Activated T-cell treated with anti-CD3 and anti-CD28 coated beads, Interleukin-2, amount 50 U/mL, for 4 hours (primary cell): ENCODE measurements at places on chromosomes 16 and 17. TPM values are rescaled to one million over a fixed set of nuclear protein-coding genes. Genes with fewer than 3 reads are reported as not detected.
A peak's percentile ranks its signal among the peaks of the same experiment; 100 is the strongest.

The POLR3K gene
- total RNA-seq, result 87.9 TPM

- DNase-seq, result no peak
Observed at GRCh38 chr16:69133373-69133954, 1.0 kb downstream of the UTP4 start.

The PPP1R9B gene
- 82.2 TPM for total RNA-seq

- no peak for DNase-seq
Observed at GRCh38 chr16:65409510-65409909, 287.6 kb upstream of the CDH11 start.

The MYH2 gene
- not detected for total RNA-seq

DNA sequence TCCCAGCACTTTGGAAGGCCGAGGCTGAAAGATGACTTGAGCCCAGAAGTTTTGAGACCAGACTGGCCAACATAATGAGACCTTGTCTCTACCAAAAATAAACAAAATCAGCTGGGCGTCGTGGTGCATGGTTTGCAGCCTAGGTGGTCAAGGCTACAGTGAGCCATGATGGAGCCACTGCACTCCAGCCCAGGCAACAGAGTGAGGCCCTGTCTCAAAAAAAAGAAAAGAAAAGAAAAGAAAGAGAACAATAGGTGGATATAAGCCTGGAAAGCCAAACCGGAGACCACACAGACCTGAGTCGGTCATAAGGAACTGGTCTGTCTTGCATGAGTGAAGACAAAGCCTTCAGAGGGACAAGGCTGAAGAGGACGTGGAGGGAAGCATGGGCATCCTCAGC is 14.4 kb downstream of the ATP6V0D1 start:
- DNase-seq, result no peak

The APOBR gene
- total RNA-seq, result 2.7 TPM

The ABCA6 gene
- 0.24 TPM for total RNA-seq

The ICAM2 gene
- 67.0 TPM for total RNA-seq

The EIF3CL gene
- total RNA-seq, result 148 TPM

DNA sequence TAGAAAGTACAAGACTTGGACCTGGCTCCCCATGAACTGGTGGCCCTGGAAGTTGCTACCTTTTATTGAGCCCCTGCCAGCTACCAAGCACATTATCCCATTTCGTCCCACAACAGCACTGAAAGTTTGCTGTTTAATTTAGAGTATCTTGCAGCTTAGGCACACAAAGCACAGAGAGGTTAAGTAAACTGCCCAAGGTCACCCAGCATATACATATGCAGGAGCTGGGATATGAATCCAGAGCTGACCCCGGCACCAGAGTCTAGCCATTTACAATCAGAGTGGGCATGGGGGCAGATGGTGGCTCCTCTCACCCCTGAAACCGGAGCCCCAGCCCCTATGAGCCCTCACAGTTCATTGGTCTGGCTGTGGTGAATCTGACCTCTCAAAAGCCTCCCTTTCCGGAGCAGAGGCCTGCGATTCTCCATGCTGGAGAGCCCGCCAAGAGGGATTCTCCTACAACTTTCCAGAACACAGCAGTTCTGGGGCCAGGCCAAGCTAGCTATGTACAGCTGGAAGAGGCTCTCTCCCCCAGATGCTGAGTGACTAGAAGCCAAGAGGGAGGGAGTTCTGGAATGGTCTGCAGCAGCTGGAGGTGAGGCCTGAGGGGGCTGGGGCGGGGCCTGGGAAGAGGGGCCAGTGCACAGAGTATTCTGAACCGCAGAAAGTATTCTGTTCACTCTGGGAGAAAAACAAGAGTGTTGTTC is 58.3 kb downstream of the SREBF1 start:
- no peak for DNase-seq

GRCh38 chr17:80998748-80999535 is 7.3 kb downstream of the CHMP6 start:
- no peak for DNase-seq

- no peak for DNase-seq
Observed at GRCh38 chr16:75392906-75393305, 40.4 kb downstream of the CFDP1 start.

DNA sequence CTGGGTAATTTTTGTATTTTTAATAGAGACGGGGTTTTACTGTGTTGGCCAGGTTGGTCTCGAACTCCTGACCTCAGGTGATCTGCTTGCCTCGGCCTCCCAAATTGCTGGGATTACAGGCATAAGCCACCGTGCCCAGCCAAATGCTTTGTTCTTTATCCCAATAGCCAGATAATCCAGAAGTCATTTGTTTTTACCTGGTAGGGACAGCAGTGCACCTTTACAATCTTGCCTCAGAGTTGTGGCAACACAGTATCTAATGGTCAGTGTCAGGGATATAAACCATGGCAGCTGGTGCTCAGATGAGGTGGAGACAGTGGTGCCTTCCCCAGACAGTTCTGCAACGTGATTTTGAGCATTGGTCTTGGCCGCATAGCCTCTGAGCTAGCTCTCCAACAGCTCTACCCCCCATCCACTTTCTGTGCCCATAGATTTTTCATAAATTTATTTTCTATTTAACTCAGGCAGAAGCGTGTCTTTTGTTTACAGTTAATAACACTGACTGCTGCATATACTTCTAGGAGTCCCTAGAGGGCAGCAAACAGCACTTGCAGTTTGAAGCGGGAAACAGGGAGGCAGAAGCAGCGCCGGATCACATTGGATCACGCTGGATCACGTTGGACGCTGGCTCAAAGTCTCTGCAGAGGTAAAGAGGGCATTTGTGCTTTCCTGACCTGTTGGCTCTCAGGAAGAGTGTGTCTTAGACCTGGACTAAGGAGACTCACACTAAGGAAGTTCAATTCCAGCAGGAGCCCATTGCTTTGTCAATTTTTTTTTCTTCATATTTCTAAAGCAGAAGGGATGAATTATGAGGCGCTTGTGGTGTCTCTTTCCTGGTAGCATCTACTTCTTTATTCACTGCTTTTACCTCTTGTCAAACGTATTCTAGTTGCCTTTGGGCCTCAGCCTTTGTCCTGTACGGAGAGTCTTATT is 5.1 kb upstream of the GGT6 start:
- no peak for DNase-seq

The RAB34 gene
- total RNA-seq, result 14.1 TPM

DNA sequence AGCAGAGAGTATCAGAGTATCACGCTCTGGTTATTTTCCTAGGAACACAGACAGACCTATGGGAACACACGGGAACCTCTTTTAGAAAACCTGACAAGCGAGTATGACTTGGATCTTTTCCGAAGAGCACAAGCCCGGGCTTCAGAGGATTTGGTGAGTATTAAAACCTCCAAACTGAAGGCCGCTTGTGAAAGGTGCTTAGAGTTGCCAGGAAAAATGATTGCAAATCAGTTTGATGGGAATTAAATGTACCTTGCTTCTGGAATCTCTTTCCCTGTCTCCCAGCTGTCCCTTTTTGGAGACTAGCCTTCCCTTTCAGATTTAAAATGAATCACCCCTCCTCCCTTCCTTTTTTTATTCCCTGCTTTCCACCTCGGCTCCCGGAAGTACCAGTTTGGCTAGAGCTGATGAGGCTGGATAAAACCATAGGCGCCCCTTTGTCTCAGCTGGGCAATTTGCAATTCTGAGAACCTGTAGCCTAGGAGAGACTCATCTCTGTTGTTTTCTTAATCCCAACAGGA is 27.3 kb downstream of the KAT7 start:
- DNase-seq, result no peak

The STX1B gene
- 0.25 TPM for total RNA-seq

GRCh38 chr16:180681-181564 is 664 bp downstream of the HBQ1 start:
- DNase-seq, result peak; percentile 24

- DNase-seq, result peak; percentile 42
Observed at GRCh38 chr16:1105888-1106620, 10.0 kb upstream of the C1QTNF8 start.

- DNase-seq, result no peak
Observed at GRCh38 chr17:21031756-21032396, 10.9 kb downstream of the USP22 start.

DNA sequence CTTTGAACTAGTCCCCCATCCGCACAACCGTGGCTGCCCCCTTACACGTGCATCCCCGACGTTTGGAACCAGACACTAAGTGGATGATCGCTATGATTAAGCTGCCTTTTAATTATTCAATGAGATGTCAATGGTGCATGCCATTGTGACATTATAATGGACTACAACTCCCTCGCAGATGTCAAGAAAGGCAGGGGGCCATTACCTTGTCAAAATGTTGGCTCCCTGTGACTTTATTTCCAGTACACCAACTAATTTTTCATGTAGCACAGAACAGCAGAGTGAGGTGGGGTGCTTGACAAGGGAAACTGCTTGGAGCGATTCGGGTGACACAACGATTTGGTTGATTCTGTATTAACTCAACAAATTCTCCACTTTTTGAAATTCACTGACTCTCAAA is 26.5 kb downstream of the ASIC2 start:
- no peak for DNase-seq

GRCh38 chr17:57143361-57143760 is 58.3 kb downstream of the AKAP1 start:
- no peak for DNase-seq

The DNAAF8 gene
- 0.25 TPM for total RNA-seq

The SNAI3 gene
- total RNA-seq, result 1.3 TPM

The DPEP1 gene
- not detected for total RNA-seq

- DNase-seq, result no peak
Observed at GRCh38 chr16:57871456-57871855, 69.2 kb upstream of the KIFC3 start.

DNA sequence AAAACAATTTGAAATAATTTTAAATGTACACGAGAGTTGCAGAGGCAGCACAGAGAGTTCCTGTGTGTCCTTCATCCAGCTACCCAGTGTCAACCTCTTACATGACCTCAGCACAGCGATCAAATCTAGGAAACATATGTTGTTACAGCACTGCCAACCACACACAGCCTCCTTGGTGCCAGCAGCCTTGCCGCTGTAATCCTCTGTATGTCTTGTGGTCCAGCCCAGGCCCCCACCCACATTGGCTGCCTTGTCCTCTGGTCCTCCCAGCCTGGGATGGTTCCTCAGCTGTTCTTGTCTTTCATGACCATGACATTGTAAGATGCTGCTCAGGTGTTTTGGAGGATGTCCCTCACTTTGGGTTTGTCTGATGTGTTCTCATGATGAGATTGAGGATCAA is 178.0 kb downstream of the RPTOR start:
- DNase-seq, result no peak

The HIC1 gene
- total RNA-seq, result 31.5 TPM

GRCh38 chr17:78040440-78041385 is 82.2 kb downstream of the TNRC6C start:
- DNase-seq, result peak; percentile 22

GRCh38 chr16:83734136-83734535 is 73.6 kb upstream of the HSBP1 start:
- DNase-seq, result no peak

- DNase-seq, result no peak
Observed at GRCh38 chr16:82892324-82892723, 265.6 kb downstream of the CDH13 start.

The CACNG5 gene
- total RNA-seq, result not detected

The SARM1 gene
- total RNA-seq, result 29.2 TPM

The KRTAP4-5 gene
- total RNA-seq, result not detected

- no peak for DNase-seq
Observed at GRCh38 chr17:50264263-50265113, 9.8 kb upstream of the TMEM92 start.

The LGALS9C gene
- total RNA-seq, result not detected

DNA sequence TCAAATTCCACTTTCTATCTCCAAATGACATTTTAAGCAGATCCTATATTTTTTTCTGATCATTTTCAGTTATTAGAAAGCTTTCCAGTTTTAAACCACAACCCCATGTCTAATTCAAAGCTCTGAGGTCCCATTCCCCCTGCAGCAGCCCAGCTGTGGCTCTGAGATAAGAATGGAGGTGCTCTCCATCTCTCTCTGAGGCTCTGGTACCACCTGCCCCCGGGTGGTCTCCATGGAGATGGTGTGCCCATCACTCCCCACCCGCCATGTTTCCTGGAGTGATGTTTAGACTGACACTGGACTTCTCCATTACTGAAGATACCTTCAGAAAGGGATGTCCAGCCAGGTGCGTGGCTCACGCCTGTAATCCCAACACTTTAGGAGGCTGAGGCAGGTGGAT is 68.1 kb upstream of the SEC14L1 start:
- DNase-seq, result no peak

The SEZ6 gene
- total RNA-seq, result not detected

- DNase-seq, result no peak
Observed at GRCh38 chr17:39781031-39781860, 43.5 kb downstream of the GRB7 start.

The KRTAP2-2 gene
- not detected for total RNA-seq

The WNT9B gene
- total RNA-seq, result not detected

GRCh38 chr16:6484081-6484480 is 848.6 kb upstream of the RBFOX1 start:
- DNase-seq, result no peak

- DNase-seq, result no peak
Observed at GRCh38 chr16:28217326-28217725, 5.6 kb upstream of the XPO6 start.

DNA sequence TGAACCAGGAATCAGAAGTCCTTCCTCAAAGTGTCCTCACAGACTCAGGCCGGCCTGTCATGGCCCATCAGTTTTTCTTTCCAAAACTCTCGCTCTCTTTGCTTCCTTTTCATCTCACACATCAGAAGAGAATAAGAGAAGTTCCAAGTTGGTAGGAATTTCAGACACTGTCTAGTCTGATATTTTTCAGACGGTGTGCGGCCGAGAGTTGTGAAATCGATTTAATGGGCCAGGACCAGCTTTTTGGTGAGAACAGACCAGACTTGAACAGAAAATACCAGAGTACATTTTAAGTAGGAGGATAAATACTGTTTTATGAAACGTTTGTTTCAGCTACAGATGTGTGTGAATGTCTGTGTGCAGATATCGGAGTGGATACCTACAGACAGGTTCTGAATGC is 24.8 kb upstream of the RCVRN start:
- DNase-seq, result no peak

GRCh38 chr17:42111265-42111636 is 1.3 kb downstream of the DHX58 start:
- no peak for DNase-seq

GRCh38 chr17:63275318-63275970 is 170.7 kb downstream of the CYB561 start:
- DNase-seq, result no peak

The SLC2A4 gene
- 0.16 TPM for total RNA-seq

The SNRNP25 gene
- total RNA-seq, result 66.1 TPM

- DNase-seq, result no peak
Observed at GRCh38 chr16:19589771-19590302, 34.3 kb downstream of the VPS35L start.

GRCh38 chr17:13024526-13025257 is 6.9 kb upstream of the ELAC2 start:
- DNase-seq, result peak; percentile 55

The AIPL1 gene
- total RNA-seq, result not detected

DNA sequence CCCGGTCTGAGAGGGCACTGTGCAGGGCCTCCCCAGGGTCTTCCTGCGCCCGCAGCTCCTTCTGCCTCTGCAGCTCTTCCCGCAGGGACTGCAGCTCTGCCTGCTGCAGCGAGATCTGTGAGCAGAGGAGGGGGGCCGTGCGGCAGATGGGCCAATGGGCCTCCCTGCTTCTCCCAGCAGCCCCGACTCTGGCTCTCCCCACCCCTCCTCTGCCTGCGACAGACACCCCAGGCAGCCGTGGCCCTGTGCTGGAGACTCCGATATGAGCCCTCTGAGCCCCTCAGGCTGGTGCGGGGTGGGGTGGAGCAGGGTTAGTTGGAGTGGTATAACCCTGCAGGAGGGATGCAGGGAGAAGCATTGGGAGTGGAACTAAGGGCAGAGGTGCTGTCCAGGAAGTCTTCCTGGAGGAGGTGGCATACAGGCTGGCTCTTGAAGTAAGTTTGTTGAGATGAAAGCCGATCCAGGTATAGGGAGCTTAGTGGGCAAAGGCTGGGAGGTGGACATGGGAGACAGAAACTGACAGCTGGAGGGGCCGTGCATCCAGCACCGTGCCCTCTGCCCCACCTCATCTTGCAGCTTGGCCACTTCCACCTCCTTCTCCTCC is 5.0 kb downstream of the THOC6 start:
- DNase-seq, result no peak
